Ascending aorta (tissue), 2 donors: ENCODE measurements at places on chromosomes 13 and 19. TPM values are rescaled to one million over a fixed set of nuclear protein-coding genes. Genes with fewer than 3 reads are reported as not detected.

GRCh38 chr19:17394891-17395415 is 957 bp upstream of the CCDC194 start:
- DNase-seq = no peak

IFNL1 gene
- not detected for total RNA-seq

- no peak for DNase-seq
These were observed 168.0 kb downstream of the TNFSF13B start for GRCh38 chr13:108437496-108437895.

DNA sequence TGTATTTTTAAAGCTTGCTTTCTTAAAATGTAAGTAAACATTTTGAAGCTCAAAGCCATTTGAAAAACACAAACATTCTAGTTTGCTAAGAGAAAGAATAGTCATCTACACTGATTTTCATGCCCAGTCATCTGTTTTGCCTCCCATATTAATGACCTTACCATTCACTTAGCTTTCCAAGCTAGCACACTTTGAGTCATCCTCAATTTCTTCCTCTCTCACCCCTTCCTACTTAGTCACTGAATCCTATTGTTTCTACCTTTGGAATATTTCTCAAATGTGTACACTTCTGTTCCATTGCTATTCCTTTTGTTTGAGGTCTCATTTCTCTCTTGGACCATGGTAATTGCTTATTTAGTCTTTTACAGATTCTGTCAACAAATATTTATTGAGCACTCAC is 7.3 kb upstream of the HS6ST3 start:
- DNase-seq = no peak

LILRA2 gene
- not detected for total RNA-seq

MEIS3 gene
- 28.6 TPM for total RNA-seq

DNA sequence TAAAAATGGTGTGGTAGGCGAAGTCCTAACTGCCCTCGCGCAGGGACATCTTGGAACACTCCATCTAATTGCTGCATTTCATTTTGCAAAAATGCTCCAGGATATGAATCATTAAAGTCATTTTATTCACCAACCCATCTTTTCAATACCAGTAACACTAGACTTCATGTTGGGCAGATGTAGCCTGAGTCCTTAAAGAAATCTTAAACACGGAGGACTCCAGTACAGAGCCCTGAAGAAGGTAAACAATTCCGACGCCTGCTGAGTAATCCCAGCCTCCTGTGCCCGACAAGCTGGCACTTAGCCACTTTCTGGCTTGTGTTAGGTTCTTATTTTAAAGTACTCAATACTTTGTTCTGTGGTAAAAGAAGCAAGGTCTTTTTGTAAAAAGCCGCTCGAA is 58.0 kb upstream of the IRS2 start:
- DNase-seq = no peak

CGB3 gene
- total RNA-seq = not detected

DNA sequence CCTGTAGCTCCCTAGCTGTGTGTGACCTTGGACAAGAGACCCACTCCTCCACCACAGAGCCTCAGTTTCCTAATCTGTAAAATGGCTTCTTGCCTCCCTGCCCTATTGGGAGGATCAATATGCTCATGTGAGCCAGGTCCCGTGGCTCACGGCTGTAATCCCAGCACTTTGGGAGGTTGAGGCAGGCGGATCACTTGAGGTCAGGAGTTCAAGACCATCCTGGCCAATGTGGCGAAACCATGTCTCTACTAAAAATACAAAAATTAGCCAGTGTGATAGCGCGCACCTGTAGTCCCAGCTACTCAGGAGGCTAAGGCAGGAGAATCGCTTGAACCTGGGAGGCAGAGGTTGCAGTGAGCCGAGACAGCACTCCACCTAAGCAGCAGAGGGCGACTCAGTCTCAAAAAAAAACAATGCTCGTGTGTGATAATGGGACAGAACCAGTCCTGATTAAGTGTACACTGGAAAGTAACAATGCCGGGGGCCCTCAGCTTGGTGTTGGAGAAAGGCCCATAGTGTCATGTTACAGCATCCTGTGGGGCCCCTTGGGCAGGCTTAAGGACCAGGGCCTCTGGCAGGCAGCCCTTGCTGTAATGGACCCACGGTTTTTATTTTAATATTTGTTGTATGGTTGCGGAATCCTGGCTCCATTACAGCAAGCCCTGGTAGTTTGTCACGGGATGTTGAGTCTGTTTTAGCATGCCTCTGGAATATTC is 6.8 kb downstream of the RPS11 start:
- no peak for DNase-seq

DNA sequence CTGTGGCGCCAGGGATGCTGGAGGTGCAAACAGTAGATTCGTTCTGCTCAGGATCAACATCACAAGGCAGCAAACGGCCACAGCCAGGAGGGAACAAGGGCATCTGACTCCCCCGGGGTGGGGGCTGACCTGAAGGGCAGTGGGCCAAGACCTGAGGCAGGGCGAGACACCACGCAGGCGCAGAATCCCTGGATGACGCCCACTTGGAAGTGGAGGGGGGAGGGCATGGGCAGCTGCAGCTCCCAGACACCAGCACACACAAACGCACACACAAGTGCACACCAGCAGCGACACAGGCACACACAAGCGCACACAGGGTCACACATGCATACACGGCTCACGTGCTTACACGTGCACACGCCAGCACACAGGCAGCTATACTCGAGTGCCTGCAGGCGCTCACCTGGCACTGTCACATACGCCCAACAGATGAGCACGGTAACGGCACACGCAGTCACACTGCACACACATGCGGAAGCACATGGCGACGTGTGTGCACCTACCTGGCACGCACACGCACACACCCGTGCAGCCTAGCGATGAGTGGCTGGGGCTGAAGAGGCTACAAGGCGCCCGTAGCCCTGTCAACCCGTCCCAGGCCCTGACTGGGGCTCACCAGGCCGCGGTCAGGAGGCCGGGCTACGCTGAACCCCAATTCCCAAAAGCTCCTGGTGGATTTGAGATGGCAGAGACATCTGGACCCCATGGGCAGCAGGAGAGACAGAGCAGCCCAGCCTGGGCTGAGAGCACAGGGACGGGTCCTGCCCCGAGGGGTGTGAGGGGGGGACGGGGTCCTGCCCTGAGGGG is 5.5 kb downstream of the C2CD4C start:
- no peak for DNase-seq

GRCh38 chr13:97248243-97248642 is 26.1 kb downstream of the MBNL2 start:
- no peak for DNase-seq

DNA sequence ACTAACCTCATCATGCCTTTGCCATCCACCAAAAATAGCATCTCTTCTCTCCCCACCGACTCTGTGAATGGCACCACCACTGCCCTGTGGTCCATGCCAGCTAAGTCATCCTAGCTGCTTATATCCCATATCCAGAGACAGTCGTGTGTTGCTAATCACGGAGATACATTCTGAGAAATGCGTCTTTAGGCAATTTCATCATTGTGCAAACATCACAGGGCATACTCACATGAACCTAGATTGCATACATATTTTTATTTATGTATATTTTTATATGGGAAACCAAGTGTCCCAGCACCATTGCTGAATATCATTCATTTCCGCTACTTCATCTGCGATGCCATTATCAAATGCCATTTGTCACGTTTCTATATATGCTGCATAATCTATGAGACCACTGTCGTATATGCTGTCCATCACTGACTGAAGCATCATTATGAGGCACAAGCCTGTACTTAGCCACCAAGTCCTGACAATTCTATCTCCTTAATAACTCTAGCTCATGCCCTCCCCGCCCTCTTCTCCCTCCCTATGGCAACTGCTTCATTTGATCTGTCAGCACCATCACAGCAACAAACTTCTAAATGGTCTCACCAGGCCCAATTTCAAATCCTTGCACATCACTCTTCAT is 104.2 kb downstream of the HSPH1 start:
- DNase-seq = no peak

DNA sequence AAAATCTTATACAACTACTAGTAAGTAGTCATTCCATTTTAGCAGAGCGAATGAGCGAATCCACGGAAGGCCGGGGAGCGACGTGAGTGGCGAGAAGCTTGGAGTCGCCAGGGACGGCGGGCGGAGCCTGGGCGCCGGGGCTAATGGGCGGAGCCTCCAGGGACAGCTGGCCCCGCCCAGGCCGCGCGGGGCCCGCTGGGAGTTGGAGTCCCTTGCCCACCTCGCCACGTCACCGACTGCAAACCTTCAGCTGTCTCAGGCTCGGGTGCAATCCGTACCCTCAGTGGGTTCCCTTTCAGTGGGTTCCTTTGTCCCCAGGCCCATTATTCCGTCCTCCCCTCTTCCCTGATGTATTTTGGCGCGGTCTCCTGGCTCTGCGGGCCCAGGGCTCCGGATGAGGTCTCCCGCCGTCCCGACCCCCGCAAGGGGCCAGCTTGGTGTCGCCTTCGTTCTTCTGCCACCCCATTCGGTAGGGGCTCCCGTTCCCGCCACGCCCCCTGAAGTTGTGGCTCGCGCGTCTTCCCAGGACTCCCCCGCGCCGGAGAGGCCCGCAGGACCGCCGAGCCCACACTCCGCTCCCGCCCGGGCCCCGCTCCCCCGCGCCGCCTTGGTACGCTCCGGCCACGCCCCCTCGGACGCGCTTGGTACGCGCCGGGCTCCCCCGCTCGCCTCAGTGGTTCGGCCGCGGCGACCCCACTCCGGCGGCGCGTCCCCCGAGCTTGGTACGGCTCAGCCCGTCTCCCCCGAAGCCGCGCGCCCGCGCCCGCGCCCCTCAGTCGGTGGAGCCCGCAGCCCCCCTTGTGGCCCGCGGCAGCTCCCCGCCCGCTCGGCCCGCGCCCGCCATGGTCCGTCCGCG is at the start of gene PTOV1:
PTOV1 (plus strand) TSS at position 673 of the 856 bp plus-strand sequence.
- DNase-seq = peak; percentile 96

DNA sequence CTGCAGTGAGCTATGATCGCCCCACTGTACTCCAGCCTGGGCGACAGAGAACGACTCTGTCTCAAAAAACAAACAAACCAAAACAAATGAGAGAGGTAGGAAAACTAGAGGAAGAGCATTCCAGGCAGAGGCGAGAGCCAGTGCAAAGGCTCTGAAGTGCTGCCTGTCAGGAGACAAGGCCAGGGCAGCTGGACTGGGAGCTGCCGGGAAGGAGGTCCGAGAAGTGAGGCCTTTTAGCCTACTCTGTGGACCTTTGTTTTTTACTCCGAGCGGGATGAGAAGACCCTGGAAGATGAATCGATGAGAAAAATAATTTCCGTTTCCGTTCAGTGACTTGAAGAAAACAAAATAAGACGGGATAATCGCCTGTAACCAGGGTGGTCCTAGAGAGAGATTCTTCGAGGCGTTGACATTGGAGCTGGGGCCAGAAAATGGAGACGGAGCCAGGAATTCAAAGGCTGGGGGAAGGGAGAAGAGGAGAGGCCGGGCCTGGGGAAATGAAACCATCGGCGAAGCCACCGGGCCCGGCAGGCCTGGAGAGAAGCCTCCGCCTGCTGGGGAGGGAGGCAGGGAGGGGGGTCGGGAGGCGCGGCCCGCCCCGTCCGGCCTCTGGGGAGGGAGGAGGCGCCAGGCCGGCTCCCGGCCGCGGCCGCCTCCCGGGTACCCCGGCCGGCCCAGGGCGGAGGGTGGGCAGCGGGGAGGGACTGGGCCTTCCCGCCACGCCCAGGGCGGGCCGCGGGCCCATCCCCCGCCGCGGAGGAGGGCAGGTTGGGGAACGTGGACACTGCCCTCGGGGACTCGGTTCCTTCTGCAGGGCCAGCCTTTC is 7.8 kb upstream of the SERTAD1 start:
- peak; percentile 52 for DNase-seq

SIGLEC7 gene
- 4.8 TPM for total RNA-seq

PPP1R13L gene
- total RNA-seq = 27.8 TPM

DNA sequence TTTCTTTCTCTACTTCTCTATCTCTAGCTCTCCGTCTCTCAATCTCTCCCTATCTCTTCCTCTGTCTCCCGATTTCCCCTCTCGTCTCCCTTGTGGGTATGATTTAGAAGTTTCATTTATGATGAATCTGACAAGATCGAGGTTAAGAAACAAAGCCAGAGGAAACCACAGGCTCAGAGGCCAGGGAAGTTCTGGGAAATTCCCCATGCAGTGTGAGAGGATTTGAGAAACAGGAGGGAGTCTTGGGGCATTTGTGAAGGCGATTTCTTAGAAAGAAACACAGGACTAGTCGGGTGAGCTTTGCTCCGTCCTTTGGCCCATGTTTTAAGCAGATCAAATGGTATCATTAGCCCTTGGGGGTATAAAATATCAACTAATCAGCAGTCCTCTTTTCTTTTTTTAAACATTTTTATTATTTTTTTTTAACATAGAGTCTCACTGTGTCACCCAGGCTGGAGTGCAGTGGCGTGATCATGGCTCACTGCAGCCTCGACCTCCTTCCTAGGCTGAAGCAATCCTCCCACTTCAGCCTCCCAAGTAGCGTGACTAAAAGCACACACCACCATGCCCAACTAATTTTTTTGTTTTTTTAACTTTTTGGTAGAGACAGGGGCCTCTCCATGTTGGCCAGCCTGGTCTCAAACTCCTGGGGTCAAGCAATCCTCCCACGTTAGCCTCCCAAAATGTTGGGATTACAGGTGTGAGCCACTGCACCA is 25.8 kb downstream of the TNFSF9 start:
- DNase-seq = no peak

GRCh38 chr13:41978007-41978406 is 17.1 kb upstream of the VWA8 start:
- no peak for DNase-seq

- no peak for DNase-seq
These were observed 22.4 kb downstream of the PIBF1 start for GRCh38 chr13:72804301-72804700.

GDF15 gene
- total RNA-seq = 8.5 TPM

CNMD gene
- not detected for total RNA-seq

GRCh38 chr19:11574689-11575088 is 2.8 kb downstream of the ACP5 start:
- no peak for DNase-seq

- DNase-seq = no peak
These were observed at the start of gene DENND1C for GRCh38 chr19:6481541-6482342. TSS of gene DENND1C (minus strand) at chr19:6481787. CDS start at chr19:6481695, 92 bp downstream.

DNA sequence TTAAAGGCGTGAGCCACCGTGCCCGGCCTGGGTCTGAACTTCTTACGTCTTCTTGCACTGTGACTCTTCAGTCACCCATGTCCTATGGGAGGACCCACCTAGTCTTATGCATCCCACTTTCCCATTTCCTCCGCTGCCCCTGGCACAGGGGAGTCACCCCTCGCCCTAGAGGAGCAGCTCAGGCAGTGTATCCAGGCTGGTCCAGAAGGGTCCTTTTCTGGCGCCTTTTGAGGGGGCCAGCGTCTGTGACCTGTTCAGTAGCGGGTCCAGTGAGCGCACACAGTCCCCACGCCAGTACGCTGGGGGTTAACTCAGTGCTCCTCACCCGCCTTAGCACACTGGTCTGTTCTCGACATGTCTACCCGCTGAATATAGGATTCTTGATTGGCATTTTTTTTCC is 107.1 kb downstream of the TM9SF2 start:
- DNase-seq = no peak

GRCh38 chr19:1648459-1648849 is 4.0 kb downstream of the TCF3 start:
- no peak for DNase-seq
